CD4-positive, alpha-beta T cell treated with Interleukin-10 for 1 hour (primary cell): ENCODE measurements at places on chromosomes 16 and 17.

DNA sequence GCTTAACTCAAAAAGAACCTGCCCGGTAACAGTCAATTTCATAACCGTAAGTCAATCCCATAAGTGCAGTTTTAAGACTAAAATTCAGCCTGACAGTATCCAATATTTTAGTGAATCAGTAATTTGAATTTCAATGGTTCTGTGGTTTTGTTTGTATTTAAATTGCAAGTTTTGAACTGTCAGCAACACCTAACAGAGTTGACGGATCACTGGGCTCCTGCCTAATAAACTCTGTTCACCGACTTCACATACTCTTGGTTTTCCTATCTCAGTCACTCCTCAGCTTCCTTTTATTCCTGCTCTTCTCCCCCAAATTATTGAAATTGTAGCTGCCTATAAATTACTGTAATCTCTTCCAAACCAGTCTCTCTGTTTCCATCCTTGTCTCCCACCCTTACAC, 12.5 kb downstream of the SIAH1 start:
- DNase-seq, result no peak

DNA sequence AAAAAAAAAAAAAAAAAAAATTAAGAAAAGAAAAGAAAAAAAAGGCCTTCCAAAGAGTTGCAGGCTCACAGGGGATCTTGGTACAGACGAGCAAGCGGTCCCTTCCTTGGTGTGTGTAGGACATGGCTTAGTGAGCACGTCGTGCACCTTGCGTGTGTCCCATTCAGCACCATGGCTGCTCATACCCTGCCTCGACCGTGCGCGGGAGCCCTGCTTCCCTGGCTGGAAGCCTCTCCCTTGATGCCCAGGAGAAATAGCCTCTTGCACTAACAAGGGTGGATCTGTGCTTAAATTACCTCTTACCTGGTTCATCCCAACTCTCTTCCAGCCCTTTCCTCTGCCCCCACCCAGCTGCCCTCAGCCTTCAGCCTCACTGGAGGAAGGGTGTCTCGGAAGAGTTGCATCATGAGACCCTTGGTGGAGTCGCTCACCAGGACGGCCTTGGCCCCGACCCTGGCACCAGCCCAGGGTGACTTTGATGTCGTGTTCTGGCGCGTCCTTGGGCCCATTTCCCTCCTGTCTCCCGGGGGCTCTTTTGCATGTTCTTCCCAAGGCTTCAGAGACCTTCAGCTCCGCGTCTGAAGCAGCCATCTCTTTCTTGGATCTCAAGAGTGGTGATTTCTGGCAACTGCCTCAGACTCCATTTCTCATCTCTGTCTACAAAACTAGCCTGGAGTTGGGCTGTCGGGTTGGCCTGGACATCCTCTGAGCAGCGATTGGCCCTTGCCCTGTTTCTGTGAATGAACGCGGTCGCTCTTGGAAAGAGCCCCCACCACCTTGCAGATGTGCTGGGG, 127.2 kb downstream of the CMIP start:
- no peak for DNase-seq

DNA sequence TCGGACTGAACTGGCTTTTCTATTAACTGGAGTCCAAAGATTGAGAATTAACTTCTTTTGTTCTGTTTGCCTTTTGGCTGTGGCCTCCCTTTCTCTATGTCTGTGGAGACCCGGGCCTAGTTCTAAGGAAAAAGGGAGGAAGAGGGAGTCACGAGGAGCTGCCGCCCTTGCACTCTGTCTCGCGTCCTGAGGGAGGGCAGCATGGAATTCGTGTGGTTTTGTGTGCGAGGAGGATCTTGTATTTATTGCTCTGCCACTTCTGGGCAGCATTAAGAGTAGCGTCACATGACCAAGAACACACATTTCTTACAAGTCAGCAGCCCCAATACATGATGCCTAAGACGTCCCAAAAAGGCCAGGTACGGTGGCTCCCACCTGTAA, 23.6 kb downstream of the METTL22 start:
- DNase-seq, result no peak

- peak; percentile 17 for DNase-seq
These were observed 344.2 kb downstream of the CPPED1 start for GRCh38 chr16:12459391-12460063.

GRCh38 chr17:59643159-59644140, 23.8 kb downstream of the CLTC start:
- DNase-seq, result no peak

GRCh38 chr16:2783581-2784357, 3.6 kb downstream of the PRSS33 start:
- no peak for DNase-seq

GRCh38 chr16:15621889-15622288, 21.1 kb downstream of the MARF1 start:
- DNase-seq, result no peak

DNA sequence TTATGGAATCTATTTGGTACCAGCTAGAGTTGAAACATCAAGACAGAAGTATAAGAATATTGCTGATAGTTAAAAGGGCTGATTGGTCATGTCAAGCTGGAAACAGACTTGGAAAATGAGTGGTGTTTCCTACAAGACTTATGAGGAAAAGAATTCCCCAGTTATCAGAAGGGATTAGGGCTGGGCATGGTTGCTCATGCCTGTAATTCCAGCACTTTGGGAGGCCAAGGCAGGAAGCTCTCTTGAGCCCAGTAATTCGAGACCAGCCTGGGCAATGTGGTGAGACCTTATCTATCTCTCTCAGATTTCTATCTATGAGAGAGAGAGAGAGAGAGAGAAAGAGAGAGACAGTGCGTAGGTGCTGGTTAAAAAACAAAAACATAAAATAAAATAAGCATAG, 139.5 kb upstream of the PMFBP1 start:
- DNase-seq, result no peak

DNA sequence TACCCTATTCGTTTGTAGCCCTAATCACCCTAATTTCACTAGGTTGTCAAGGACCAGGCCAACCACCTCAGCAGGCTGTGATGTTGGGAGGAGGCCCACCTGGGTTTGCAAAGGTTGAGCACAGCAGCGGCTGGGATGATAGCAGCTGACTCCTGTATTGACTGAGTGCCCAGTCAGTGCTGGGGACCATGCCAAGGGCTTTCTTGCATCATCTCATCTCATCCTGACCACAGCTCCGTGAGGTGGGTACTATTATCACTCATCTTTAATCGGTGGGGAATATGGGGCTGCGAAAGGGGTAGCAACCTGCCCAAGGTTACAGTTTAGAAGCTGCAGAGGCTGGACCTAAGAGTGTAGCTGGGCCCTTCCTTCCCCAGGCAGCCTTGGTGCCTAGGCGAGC, 11.7 kb downstream of the ATPAF2 start:
- no peak for DNase-seq

GRCh38 chr16:20906341-20907255, 6.0 kb downstream of the LYRM1 start:
- DNase-seq, result no peak

GRCh38 chr16:8877894-8878522, 4.1 kb upstream of the LITAFD start:
- DNase-seq, result peak; percentile 13

GRCh38 chr17:51159604-51160003, 6.2 kb downstream of the NME1 start:
- DNase-seq, result no peak

GRCh38 chr17:64004903-64005733, 7.0 kb downstream of the PRR29 start:
- no peak for DNase-seq

- no peak for DNase-seq
These were observed 1.8 kb downstream of the KIFC3 start for GRCh38 chr16:57800200-57801097.

DNA sequence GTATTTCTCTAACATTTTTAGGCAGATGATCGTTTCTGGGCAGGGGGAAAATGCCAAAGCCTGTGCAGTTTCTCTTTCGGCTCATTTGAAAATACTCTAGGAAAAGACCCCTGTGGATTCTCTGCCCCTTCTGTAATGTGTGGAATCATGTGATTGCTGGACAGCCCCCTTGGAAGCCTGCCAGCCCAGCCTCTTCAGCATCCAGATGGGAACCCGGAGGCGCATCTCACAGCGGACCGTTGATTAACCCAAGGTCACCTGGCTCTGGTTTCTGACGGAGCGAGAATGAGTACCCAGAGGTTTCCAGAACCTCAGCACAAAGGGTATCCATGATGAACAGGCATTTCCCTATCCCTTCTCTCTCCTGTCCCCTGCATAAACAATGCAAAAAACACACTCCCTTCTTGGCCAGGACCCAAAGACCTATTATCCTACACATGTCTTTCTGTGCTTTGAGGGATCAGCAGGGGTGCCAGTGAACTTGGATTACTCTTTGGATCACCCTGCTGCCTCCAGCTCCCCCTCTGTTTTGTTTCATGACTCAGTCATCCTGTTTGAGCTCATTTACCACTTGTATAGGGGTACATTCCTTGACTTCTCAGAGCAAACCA, 957.1 kb upstream of the RBFOX1 start:
- no peak for DNase-seq

- DNase-seq, result no peak
These were observed at the start of gene SOX9 for GRCh38 chr17:72120642-72121163. TSS of gene SOX9 (plus strand) at chr17:72121020. CDS start at chr17:72121392, 372 bp downstream.

DNA sequence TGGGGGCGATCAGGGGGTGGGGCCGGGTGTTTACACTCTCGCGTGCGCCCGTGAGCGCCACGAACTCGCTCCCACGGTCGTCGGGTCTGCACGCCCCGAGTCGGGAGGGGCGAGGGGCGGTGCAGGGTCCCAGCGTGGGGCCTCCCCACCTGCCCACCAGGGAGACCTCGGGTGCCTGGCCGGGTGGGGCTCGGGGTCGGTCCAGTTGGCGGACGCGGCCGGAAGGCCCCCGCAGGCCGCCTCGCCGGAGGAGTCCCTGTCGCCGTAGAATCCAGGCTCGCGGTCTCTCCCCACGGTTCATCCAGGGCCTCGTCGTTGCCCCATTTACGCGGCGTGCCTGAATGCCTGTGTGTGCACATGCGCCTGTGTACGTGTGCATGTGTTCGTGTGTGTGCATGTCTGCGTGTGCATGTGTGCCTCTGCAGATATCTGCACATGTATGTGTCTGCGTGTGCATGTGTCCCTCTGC, 510 bp upstream of the RAB40B start:
- no peak for DNase-seq

DNA sequence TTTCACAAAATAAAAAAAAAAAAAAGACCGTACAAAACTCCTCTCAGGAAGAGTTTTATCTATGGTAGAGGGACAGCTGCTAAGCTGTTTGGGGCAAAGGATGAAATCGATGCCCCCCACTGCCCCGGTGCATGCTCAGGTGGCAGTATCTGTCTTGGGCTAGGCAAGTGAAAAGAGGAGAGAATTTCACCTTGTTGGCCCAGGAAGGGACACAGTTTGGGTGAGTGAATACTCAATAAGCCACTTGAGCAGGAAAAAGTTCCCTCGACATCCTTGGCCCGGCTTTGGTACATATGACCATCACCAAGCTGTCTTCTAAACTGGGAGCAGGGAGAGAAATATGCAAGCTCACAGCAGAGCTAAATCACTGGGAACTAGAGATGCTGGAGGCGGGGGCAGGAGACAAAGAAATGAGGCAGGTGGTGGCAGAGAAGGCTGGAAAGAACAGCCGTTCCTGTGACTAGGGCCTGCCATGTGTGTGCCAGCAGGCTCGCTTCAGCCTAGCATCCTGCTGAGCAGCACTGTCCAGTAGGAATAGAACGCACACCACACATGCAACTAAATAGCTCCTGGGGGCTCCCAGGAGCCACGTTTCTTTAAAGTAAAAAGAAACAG, 8.2 kb upstream of the EIF1 start:
- DNase-seq, result no peak

GRCh38 chr17:55641676-55642081, 81.0 kb downstream of the TMEM100 start:
- DNase-seq, result peak; percentile 27

DNA sequence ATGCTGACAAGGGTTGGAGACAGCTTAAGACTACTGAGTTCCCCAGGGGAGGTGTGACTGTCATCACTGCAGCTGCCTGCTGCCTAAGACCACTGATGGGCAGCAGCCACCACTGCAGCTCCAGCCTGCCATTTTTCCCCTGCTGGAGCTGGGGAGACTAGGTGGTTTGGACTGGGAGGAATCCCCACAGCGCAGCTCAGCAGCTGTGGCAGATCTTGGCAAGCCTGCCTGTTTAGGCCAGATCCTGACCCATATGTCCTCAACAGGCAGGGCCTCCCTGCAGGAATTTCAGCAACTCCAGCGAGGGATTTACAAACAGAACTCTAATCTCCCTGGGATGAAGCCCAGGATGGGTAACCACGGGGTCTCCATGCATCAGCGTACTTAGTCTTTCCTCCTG, 356.4 kb upstream of the TOM1L1 start:
- DNase-seq, result no peak

DNA sequence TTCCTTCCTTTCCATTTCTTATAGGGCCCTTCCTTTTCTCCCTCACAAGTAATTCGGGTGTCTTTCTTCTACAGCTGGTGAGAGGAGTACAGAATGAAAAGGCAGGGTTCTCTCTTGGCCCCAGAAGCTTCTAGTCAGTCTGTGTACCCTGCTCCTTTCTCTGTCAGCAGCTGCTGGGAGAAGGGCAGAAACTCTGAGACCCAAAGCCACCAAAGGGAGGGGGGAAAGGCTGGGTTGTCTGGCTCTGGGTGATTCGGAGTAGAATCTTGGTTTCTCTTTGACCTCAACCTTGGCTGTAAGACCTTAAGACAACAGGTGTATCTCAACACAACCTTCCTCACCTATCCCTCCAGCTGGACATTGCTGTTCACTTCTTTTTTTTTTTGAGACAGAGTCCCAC, 3.3 kb upstream of the NR1D1 start:
- no peak for DNase-seq

DNA sequence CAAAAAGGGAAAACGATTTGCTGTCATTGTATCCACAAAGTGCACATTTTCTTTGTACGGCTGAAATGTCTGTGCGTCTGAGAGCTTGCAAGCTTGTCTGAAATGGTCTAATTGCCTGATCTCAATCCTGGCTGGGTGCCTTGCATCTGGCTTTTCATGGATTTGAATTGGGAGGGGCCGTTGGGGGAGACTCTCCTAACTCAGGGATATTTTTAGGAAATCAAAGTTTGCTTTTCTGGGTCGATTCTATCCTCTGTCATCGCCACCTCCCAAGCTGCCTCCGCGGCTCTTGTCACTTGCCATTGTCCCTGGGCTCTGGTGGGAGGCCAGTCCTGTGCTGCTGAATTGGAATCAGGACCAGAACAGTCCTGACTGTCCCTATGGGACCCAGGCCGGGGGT, 33.3 kb upstream of the MGAT5B start:
- no peak for DNase-seq

GRCh38 chr16:47460359-47460710, 528 bp downstream of the ITFG1 start:
- DNase-seq, result no peak

GRCh38 chr16:67517155-67517445, 11.5 kb upstream of the RIPOR1 start:
- no peak for DNase-seq

DNA sequence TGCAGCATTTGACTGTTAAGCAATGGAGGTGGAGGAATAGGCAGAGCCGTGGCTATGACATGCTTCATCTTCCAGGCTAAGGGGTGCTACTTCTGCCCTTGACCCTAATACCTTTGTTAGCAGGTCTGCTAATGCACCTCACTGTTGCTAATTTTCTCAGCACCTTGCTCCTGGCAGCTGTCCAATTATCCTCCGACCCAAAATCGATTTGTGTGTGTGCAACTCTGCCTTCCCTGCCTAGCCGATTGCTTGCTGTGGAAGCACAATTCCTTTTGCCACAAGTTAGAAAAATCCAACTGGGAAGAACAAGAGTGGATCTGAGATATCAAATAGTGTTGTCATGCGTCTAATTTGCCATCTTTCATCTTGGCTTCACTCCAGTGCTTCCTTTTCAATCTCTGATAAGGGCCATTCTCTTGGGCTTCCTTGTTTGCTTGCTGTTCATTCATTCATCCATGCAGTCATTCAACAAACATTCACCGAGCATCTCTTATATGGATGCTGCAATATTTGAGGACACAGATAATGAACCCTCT, 422.8 kb downstream of the RBFOX1 start:
- no peak for DNase-seq

GRCh38 chr16:15544405-15544804, 98.5 kb downstream of the MARF1 start:
- DNase-seq, result no peak
